ENCODE measurements at places on chromosomes 2 and 18.

- DNase-seq, result no peak
Observed at GRCh38 chr2:239400596-239401066, at the start of gene HDAC4. Gene HDAC4 (minus strand): TSS chr2:239401020. CDS start chr2:239352699, 48,321 bp downstream.

DNA sequence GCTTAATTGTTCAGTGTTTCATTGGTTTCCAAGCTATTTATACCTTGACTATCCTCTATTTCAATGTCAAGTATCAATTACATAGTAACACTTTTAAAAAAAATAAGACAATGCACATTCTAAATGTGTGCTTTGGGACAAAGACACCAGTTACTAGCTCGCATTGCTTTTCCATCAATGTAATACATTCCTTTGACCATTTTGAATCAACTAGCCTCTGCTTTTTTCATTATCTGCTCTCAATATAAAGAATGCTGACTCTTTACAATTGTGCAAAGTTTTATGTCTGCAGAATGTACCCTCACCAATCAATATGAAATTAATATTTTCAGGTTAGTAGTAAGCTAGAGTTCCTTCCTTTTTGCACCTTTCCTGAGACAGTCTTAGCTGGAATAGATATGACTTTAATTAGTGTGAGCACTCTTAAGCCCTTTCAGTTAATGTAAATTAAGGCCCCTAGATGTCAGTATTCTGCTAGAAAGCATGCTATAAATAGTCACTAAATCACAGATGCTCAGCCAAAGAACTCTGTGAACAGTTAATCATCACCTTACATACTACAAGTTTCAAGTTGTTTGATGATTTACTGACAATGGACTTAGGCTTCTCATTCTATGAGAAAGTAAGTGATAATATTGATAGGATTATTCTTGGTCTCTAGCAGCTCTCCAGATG, 413.6 kb downstream of the PTH2R start:
- no peak for DNase-seq

- no peak for DNase-seq
Observed at GRCh38 chr2:73111073-73112025, 1.4 kb downstream of the RAB11FIP5 start.

DNA sequence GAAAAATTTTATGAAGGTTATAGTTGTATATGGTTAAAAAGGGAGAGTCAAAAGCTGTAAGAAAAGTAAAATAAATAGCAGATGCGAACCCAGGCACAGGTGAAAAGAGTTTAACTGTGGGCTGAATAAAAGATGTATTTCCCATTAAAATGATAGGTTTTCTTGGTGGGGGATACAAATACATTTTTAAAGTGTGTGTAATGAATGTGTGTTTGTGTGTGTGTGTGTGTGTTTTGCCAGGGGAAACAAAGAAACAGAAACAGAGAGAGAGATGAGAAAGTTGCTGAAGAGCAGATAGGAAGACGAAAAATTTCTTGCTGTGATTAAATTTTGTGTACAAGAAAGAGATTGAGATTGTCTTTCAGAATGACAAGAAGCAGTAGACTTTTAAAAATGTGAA, 12.1 kb downstream of the TFPI start:
- DNase-seq, result no peak

GRCh38 chr18:80105369-80106167, 3.5 kb upstream of the ADNP2 start:
- no peak for DNase-seq

DNA sequence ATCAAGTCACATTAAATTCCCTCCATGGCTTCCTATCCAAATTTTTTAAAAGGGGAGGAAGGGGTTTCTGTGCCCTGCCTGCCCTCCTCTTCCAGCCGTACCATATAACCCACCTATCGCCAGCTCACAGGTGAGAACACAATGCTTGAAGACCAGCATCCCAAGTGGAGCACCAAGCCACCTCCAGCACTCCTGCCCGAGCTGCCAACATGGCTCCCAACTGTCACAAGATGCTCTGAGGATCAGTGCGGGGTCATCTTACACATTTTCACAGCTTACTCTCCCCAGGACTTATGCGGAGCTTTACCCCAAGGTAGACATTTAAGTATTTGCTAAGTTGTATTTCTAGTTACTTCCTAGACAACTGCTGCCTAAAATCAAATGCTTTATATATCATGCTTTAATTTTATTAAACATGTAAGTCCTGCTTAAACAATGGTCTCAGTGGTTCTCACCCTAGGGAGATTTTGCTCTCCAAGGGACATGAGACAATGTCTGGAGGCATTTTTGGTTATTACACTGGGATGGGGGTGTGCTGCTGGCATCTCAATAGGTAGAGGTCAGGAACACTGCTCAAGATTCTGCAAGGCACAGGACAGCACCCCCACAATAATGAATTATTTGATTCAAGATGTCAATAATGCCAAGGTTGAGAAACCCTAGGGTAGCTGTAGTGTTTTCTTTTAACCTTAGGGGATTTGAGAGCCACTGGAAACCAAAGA, 45.8 kb downstream of the SF3B1 start:
- DNase-seq, result no peak

- DNase-seq, result no peak
Observed at GRCh38 chr2:50650403-50650810, 381.5 kb downstream of the NRXN1 start.

- no peak for DNase-seq
Observed at GRCh38 chr2:161425728-161426454, 9.8 kb downstream of the TBR1 start.

DNA sequence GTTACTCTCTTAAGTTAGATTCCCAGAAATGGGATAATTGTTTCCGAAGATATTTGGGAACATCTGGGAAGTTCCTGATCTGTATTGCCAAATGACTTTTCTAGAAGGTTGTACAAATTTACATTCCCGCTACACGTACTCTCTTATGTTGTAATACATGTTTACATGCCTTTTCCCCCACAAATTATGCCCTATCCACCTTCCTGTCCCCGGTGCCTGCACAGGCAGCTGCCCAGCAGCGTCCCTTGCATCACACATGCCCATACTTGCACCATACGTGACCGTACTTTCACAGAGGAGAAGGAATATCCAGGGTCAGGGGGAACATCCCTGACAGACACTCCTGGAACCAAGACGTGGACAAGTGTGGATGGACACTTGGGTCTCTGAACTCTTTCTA, 24.2 kb upstream of the KLF11 start:
- no peak for DNase-seq

GRCh38 chr18:12595571-12596255, 62.2 kb downstream of the SPIRE1 start:
- DNase-seq, result no peak

GRCh38 chr18:70321616-70322015, 32.8 kb downstream of the SOCS6 start:
- no peak for DNase-seq

- no peak for DNase-seq
Observed at GRCh38 chr18:2515171-2515787, 56.0 kb downstream of the METTL4 start.

DNA sequence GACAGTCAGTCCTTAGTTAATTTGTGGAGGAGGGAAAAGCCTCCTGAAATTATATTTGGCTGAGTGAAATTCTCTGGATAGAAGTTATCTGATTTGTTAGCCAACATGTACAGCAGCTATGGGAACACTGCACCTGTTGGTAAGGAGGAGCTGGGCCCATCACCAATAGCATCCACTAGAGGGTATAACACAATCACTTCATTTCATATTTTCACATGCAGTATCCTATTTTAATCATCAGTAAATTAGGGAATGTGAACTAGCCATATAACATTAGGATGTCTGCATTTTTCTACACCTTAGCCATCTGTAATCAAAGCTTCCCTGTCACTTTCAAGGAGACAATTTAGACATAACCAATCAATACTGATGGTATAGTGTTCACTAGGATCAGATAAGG, 818.4 kb upstream of the CDH2 start:
- no peak for DNase-seq

DNA sequence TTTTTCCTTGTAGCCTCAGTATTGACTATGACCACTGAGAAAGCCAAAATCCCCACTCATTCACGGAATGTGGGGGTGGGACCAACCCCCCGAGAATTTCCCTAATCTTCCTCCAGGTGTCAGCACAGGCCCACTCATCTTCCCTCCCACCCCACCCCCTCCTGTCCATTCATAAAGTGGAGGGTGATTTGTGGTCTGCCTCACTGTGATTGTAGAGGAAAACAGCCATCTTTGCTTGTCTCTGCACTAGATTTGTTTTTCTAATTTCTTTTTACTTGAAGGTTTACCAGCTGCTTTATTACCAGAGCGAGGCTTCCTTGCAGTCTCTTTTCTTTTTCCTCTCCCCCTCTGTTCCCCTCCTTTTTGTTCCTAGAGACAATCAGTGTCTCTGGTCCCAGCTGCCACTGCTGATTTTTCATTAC, 171.8 kb downstream of the ICOS start:
- DNase-seq, result no peak

DNA sequence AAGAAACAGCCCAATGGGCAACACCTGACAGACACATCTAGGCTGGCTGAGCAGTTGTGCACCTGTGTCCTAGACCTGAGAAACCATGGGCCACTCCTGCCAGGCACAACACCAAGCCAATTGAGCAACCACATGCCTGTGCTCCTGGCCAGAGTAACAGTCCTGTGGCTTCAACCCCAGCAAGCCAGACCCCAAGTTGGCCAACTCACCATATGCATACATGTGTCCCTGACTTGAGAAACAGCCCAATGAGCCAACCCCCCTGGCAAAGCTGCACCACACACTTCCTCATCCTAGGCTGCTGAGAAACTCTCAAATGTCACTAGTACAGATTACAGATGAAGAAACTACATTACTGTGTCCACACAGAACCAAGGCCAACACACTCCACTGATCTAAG, 36.6 kb downstream of the USP34 start:
- DNase-seq, result no peak

- no peak for DNase-seq
Observed at GRCh38 chr2:172751564-172751963, 15.9 kb downstream of the RAPGEF4 start.

DNA sequence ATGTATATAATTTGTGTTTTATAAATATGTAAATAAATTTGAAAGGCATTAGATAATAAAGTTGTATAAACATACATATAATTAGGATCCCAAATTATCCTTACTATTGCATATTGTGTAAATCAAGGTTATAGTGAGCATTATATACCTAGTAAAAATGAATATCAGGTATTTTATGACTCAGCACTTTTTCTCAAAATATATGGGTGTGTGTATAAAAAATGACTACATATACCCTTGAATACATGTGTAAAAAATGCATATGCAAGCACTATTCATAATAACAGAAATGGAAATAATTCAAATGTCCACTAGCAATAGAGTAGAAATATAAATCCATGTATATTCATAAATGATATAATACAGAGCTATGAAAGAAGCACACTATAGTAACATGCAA, 870.9 kb upstream of the CNTNAP5 start:
- no peak for DNase-seq

DNA sequence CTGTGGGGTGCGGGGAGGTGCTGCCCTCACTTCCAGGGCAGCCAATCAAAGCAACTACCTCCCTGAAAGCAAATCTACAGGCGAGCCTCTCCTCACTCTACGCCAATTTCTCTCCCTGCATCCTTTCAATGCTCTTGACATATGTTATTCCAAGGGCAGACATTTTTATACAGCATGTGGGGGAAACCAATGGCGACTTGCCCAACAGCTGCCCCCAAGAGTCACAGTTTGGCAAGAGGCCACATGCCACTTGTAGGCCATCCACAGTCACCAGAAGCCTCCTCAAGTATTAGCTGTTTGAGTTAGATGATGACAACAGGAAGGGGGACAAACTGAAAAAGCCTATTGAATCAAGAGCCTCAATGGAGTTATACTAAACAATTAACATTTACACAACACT, 114.6 kb downstream of the MYO5B start:
- DNase-seq, result no peak

DNA sequence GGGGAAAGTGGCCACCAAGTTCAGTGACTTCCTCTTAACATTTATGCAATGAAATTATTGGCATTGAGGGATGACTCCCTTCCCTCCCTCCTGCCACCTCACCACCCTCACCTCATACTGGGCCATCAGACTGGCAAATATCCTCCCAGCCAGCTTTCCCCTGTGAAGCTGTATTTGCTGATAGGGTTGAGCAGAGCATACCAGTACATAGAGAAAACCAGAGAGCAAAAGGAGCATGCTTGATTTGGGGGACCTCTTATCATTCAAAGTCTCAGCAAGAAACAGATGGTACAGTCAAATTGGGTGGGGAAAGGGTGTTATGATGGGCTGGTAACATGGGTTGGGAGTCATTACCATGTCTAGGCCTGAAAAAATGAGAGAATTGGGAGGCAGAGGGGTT, 19.1 kb upstream of the B3GNT2 start:
- DNase-seq, result no peak

GRCh38 chr2:143819764-143820163, 690.5 kb downstream of the ARHGAP15 start:
- DNase-seq, result no peak

- DNase-seq, result no peak
Observed at GRCh38 chr18:42850174-42851083, 265.1 kb downstream of the RIT2 start.

DNA sequence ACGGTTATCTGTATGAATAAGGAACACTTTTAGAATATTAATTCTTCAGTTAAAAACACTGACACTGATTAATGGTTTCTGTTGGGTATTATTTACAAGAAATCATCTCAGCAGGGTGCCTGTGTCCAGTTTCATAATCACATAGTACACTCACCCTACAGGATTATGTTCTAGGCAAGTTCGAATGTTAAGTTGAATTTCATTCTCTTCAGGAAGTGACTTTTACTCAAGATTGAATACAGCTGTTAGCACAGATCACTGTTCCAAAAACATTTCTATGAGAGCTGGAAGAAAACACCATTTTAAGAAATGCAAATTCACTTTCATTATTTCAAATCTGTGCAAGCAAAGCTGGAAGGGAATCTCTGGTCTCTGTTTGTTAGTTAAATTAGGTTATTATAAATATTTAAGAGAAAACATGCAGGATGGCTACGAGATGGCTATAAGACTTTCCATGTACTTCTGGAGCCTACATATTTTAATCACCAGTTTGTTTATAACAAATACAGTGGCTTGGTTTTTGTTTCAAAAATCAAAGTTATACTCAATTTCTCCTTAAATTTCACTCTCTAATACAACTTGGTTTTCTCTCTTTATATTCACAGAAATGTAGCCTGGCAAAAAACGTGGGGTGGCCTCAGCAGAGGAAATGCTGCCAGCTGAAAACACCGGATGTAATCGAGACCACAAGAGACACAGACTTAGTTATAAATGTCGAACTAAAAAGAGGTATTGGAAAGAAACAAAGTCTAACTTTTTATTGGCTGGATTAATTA, 65.8 kb downstream of the RBMS1 start:
- DNase-seq, result no peak

- DNase-seq, result no peak
Observed at GRCh38 chr2:69241664-69242514, 145.1 kb downstream of the GFPT1 start.
